ENCODE measurements at places on chromosomes 6 and 20. TPM values are rescaled to one million over a fixed set of nuclear protein-coding genes. Genes with fewer than 3 reads are reported as not detected.

GRCh38 chr6:63790334-63790733 lies 154.7 kb downstream of the PHF3 start:
- H3K36me3 ChIP-seq = no peaks in the 10 kb centered on the region
- H3K27ac ChIP-seq = no peak overlapping the region
- H3K4me3 ChIP-seq = no peak overlapping the region

DNA sequence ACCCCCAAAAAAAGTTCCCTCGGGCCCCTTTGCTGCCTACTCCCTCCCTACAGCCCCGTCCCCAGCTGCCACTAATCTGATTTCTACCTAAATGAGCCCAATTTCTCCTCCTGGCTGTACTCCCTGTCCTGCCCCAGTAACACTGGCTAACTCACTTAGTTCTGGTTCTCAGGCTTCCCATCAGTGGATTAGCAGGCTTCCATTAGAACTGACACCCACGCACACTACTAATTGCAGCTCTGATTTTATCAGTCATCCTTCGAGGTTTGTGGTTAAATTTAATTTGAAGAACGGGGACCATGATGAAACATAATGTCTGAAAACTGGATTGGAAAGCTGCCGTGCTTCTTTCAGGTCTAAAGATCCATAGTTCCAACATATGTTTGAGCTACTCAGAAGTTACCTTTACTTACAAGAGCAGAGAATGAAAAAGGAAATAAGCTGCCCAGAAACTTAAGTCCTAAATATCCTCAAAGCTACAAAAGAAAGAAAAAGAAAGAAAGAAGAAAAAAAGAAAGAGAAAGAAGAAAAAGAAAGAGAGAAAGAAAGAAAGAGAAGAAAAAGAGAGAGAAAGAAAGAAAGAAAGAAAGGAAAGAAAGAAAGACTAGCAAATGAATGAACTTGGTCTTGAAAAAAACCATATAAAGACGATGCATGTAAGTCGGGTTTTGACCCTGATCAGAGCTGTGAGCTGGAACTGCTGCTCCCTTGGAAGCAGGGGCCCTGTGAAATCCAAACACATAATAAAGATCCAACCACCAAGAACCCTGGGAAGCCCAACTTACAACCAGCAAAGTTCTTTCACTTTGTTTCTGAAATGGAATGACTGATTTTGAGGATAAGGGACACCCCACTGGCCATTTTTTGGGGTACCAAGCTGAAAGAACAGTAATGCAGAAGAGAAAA lies 51.7 kb downstream of the CNKSR3 start:
- no peaks in the 10 kb centered on the region for H3K36me3 ChIP-seq
- DNase-seq = no peak
- no peaks in the 10 kb centered on the region for H3K27me3 ChIP-seq

GRCh38 chr6:129719692-129720091 lies 9.7 kb upstream of the ARHGAP18 start:
- DNase-seq = no peak
- H3K36me3 ChIP-seq = no peaks in the 10 kb centered on the region

DNA sequence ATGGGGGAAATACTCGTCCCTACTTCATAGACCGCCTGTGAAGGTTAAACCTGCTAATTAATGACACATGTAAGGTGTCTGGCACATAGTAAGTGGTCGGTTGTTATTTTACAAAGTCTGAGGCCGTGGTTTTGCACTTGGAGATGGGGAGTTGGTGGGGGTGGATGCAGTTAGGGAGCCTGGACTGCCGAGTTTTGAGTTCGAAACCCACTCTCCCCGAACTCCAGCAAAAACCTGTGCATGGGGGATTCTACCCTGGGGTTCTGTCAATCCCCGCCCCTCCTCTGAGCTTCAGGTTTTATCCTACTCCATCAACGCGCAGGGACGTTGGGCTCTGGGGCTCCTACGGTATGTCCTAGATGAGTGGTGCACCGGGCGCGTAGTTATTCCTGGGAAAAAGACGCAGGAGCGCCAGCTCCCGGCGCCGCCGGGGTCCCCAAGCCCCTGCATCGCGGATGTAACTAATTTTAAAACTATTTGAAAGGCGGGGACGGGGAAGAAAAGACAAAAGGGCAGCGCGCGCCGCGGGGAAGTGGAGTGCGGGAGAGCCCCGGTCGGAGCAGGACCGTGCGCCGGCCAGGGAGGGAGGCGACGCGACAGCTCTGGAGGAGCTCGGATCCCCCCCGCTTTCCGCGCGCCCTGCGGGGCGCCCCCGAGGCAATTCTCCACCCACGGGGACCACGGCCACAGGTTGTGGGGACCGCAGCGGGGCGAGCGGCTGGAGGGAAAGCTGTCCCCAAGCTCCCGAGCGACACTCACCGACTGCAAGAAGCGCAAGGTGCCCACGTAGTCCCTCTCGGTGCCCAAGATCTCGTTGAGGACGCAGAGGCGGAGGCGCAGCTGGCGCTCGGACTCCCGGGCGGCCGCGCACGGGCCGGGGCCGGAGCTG lies 672 bp downstream of the PREX1 start:
- DNase-seq = no peak
- peak overlapping the region; percentile 87 for H3K27ac ChIP-seq
- peak overlapping the region; percentile 83 for H3K4me3 ChIP-seq
- peaks cover 67% of the 10 kb centered on the region for H3K27me3 ChIP-seq
- H3K4me1 ChIP-seq = peaks cover 3% of the 10 kb centered on the region
- H3K36me3 ChIP-seq = no peaks in the 10 kb centered on the region

DNA sequence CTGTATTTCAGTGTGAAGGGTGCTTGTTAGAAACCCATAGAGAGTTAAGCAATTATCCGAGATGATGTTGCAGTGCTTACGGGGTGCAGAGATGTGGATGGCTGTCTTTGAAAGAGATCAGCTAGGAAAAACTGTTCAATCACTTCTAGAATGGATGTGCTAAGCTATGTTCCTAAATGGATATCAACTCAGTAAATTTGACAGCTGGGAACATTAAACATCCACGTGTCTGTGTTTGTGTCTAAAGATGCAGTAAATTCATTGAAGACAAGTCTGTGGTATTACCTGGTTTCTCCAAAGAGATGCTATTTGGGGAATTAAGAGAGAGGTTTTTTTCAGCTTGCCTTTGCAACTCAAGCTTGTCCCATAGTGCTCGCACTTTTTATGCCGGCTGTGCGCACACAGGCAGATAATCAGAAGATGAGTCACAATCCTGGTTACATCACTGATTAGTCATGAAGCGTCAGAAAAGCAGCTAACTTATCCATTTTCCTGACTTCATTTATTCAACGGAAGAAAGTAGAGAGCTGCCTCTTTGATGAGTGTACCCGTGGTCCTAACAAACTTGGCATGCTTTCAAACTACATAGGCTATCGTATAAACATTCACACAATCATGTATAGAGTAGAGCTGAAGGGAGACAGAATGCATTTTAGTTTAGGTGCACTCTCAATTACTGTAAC lies 691.7 kb upstream of the SLC35B3 start:
- H3K27ac ChIP-seq = no peak overlapping the region
- peaks cover 3% of the 10 kb centered on the region for H3K4me1 ChIP-seq
- no peaks in the 10 kb centered on the region for H3K27me3 ChIP-seq
- H3K4me3 ChIP-seq = no peak overlapping the region

- no peak for DNase-seq
- no peaks in the 10 kb centered on the region for H3K27me3 ChIP-seq
- no peak overlapping the region for H3K4me3 ChIP-seq
These were observed 200.0 kb upstream of the SULF2 start for GRCh38 chr20:47985092-47985850.

DNA sequence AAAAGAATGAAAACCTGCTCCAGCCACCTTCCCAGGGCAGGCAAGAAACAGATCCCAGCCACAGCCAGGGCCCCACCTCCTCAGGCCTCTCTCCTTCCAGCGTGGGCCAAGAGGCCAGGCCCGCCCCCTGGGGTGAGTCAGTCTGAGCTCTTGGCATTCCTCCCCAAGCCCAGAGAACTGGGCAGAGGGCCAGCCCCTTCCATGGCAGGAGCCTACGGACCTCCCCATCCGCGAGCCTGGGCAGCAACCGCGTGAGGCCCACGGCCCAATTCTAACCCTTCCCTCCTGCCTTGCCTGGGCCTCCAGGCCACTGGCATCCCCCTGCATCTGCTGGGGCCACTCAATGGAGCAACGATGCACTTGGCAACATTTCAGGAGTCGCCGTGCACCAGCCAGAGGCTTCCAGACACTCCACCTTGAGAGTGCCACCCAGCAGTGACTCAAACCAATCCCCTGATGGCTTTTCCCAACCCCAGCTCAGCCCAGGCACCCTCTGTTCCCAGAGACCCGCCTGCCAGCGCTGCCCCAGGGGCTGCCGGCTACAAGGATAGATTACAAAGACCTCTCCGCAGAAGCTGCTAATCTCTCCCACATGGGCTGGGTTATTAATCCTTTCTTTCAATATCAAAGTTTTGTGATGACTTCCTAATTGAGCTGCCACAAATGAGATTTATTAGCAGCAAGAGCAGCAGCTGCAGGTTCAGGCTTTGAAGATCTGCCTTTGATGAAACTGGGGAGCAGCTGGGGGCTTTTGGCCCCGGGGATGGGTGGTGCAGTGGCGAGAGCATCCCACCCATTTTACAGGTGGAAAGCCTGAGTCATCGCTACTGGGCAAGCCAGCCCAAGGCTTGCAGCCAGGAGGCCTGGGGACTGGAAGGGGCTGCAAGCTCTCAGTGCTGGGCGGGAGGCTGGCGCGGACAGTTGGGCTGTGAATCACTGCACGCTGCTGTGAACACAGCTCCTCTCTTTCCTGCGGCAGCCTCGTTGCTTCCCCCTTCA lies 85.7 kb downstream of the NFATC2 start:
- peaks cover 26% of the 10 kb centered on the region for H3K36me3 ChIP-seq
- H3K27me3 ChIP-seq = no peaks in the 10 kb centered on the region
- no peak overlapping the region for H3K4me3 ChIP-seq
- H3K27ac ChIP-seq = peak overlapping the region; percentile 9
- no peak for DNase-seq
- no peaks in the 10 kb centered on the region for H3K4me1 ChIP-seq

GRCh38 chr20:17895641-17896171 lies 72.9 kb downstream of the SNX5 start:
- H3K4me1 ChIP-seq = peaks cover 13% of the 10 kb centered on the region
- no peak overlapping the region for H3K27ac ChIP-seq
- H3K36me3 ChIP-seq = peaks cover 5% of the 10 kb centered on the region
- peaks cover 7% of the 10 kb centered on the region for H3K27me3 ChIP-seq
- H3K4me3 ChIP-seq = no peak overlapping the region

- no peak overlapping the region for H3K27ac ChIP-seq
- H3K27me3 ChIP-seq = no peaks in the 10 kb centered on the region
- no peak for DNase-seq
- no peak overlapping the region for H3K4me3 ChIP-seq
These were observed 38.6 kb upstream of the GGTLC1 start for GRCh38 chr20:24027229-24027628.

DNA sequence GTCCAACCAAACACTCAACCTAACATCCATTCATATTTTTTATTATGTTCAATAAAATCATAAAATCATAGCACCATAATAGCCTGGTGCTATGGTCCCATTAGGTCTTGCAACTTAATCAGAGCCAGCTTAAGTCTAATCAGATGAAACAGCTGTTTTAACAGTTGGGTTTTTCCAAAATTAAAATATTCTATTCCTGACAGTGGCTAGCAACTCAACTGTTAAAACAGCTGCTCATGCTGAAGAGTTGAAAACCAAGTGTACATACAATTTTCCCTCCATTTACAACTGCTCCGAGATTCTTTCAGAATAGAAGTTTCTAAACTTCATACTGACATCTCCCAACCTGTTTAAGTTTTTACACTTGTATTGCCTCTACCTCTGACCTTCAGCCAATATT lies 89.5 kb downstream of the UBE3D start:
- H3K36me3 ChIP-seq = peaks cover 3% of the 10 kb centered on the region
- no peak overlapping the region for H3K4me3 ChIP-seq
- DNase-seq = no peak
- no peaks in the 10 kb centered on the region for H3K27me3 ChIP-seq

GRCh38 chr6:8389036-8389818 lies 46.1 kb downstream of the SLC35B3 start:
- H3K4me1 ChIP-seq = peaks cover 7% of the 10 kb centered on the region
- DNase-seq = no peak
- no peak overlapping the region for H3K4me3 ChIP-seq
- no peaks in the 10 kb centered on the region for H3K27me3 ChIP-seq
- no peaks in the 10 kb centered on the region for H3K36me3 ChIP-seq
- H3K27ac ChIP-seq = no peak overlapping the region

DNA sequence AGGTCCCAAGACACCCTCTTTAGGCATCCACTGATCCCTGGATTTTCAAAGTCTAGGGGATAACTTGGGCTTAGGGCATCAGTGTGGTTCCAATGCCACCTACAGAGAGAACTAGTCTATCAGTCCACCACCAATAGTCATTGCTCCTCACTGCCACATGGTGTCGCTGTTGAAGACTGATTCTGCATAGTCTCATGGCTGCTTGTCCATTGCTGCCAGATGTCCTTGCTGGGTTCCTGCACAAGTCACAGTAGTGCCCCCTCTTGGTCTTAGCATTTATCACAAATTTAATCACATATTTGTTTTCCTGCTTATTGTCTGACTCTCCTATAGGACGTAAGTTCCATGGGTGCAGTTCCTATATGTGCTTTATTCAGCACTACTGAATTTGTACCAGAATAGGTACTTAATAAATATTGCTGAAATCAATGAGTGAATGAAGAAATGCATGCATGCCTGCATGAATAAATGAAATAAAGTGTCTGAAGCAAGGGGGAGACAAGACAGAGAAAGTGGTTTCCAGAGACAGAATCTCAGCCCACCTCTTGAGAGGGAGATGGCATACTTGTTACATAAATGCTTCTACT lies 45.9 kb upstream of the RALY start:
- no peaks in the 10 kb centered on the region for H3K4me1 ChIP-seq
- peaks cover 3% of the 10 kb centered on the region for H3K27me3 ChIP-seq
- H3K4me3 ChIP-seq = no peak overlapping the region
- no peak overlapping the region for H3K27ac ChIP-seq

GRCh38 chr6:36838896-36839748 lies at the start of gene CPNE5:
TSS of gene CPNE5 (minus strand) at chr6:36839444. CDS start at chr6:36839377, 67 bp downstream.
- H3K27me3 ChIP-seq = peaks cover 82% of the 10 kb centered on the region
- no peaks in the 10 kb centered on the region for H3K36me3 ChIP-seq
- H3K4me1 ChIP-seq = peaks cover 7% of the 10 kb centered on the region

- peak overlapping the region; percentile 89 for H3K27ac ChIP-seq
- H3K4me1 ChIP-seq = peaks cover 28% of the 10 kb centered on the region
- DNase-seq = no peak
- H3K36me3 ChIP-seq = no peaks in the 10 kb centered on the region
These were observed 56.1 kb upstream of the B3GAT2 start for GRCh38 chr6:71012866-71013469.

- no peak for DNase-seq
- H3K36me3 ChIP-seq = no peaks in the 10 kb centered on the region
- no peak overlapping the region for H3K4me3 ChIP-seq
- H3K4me1 ChIP-seq = no peaks in the 10 kb centered on the region
- no peak overlapping the region for H3K27ac ChIP-seq
- peaks cover 48% of the 10 kb centered on the region for H3K27me3 ChIP-seq
These were observed 32.4 kb downstream of the CPXM1 start for GRCh38 chr20:2767768-2768631.

Gene PRSS35
- total RNA-seq = 8.5 TPM

Gene TAGAP
- total RNA-seq = not detected

Gene NMBR
- total RNA-seq = 0.74 TPM

Gene CBLN4
- total RNA-seq = not detected

Gene SNAI1
- 1.7 TPM for total RNA-seq

Gene CYP39A1
- total RNA-seq = 10.3 TPM

Gene ITPA
- 67.8 TPM for total RNA-seq

Gene TRIM15
- total RNA-seq = not detected
